ENCODE measurements at places on chromosomes 2 and 18.
A peak's percentile ranks its signal among the peaks of the same experiment; 100 is the strongest.

GRCh38 chr18:79690586-79691482 lies 11.2 kb downstream of the CTDP1 start:
- DNase-seq, result no peak

DNA sequence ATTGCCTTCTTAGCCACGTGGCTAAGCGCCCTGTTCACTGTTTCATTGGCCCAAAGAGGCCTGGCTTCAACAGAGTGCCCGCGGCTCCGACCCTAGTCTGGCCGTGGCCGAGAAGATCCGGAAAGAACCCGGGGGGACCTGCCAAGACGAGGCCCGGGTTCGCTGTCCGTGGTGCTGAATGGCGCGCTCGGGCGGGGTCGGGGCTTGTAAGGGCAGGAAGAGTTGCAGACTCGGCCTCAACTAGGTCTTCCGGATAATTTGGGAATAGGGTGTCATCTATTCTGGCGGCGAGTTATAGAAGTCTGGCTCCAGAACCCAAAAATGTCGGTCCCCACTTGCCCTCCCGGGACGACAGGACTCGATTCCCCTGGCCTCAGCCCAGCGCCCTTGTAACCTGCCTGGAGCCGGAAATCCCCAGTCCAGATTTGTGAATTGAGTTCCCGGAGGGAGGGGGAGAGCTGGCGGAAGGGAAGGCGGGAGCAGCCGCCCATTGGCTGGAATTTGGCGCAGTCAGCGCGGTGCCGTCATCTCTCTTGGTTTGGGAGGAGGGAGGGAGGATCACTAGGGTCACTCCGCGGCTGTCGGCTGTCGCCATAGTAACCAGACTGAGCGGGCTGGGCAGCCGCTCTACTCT lies 3.5 kb downstream of the CDK5R2 start:
- peak; percentile 43 for DNase-seq

DNA sequence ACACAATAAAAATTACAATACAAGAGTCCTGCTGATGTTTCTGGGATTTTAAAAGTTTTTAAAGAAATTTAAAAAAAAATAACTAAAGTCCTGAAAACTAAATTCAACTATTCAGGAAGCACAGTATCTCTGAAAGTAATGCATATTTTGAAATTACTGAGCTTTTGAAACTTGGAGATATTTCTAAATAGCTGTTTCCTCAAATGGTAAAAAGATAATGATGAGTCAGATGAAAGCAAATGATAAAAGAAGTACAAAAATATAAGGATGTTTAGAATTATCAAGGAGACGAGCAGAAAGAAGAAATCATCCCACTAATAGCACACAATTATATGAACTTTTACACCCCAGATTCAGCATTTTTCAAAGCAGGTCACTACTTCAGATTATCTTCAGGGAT lies 90.2 kb upstream of the SLC25A52 start:
- DNase-seq, result no peak

DNA sequence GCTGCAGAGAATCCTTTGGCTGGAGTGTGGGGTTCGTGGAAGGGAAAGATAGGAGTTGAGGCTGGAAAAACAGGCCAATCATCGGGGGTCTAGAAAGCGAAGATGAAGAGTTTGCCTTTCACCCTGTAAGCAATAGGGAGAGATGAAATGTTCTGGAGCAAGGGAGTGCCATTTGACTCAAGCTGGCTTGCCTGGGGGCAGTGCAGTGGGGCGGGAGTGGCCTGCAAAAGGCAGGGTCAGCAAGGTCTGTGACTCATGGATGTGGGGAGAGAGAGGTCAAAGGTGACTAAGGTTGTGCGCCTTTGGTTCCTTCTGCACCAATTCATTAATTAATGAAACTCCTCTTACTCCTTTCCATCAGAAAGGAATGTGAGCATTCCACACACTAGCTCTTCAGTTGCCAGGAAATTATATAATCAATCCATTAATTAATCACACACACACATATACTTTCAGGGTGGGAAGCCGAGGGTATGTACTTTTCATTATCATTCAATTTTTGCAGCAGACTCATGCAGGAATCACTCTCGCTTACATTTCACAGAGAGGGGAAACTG lies 227.6 kb downstream of the MYCN start:
- DNase-seq, result no peak

DNA sequence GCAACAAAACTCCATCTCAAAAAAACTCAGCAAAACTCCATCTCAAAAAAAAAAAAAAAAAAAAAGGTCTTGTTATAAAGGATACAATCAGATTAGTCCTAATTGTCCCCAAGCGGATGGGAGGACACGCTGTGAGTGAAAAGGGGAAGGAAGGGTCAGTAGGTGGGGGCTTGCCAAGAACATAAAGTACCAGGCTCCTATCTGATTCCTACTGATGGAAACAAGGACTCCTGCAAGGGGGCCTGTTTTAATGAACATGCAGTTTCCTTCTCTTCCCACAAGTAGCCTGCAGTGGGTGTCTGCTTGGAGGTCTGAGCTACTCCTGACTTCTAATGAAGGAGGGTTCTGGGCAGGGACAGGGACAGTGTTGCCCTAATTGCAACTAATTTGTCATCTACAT lies 7.9 kb downstream of the SCG2 start:
- no peak for DNase-seq

DNA sequence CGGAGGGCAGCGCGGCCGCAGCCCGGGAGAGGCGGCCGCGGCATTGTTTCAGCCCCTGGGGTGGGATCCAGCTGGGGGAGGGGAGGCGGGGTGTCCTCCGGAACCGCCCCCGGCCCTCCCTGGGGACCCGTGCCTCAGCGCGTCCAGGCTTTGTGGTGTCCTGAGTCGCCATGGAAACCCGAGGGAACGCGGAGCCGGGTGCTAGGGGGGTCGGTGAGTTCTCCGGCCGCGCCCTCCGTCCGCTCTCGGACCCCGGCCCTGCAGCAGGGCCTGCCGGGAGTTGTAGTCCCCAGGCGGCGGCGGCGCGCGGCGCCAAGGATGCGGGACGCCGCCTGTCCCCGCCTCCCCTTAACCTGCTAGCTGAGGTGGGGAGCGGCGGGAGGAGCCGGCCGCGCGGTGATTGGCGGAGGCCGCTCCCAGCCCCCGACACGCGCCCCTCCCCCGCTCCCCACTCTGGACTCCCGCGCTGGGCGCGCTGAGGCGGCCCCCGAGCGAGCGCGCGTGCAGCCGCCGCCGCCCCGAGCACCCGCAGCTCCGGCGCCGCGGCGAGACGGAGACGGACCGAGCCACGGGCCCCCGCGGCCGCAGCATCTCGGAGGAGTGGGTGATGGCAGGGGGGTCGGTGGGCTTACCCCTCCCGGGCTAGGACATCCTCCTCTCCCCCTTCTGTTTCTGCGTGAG lies at the start of gene DPYSL5:
Gene DPYSL5, plus strand, starts transcription at position 478 of the 681 bp plus-strand sequence. CDS start 50,368 bp downstream, outside the sequence.
- no peak for DNase-seq

- no peak for DNase-seq
These were observed 185.2 kb upstream of the LRRTM1 start for GRCh38 chr2:80489717-80490116.

DNA sequence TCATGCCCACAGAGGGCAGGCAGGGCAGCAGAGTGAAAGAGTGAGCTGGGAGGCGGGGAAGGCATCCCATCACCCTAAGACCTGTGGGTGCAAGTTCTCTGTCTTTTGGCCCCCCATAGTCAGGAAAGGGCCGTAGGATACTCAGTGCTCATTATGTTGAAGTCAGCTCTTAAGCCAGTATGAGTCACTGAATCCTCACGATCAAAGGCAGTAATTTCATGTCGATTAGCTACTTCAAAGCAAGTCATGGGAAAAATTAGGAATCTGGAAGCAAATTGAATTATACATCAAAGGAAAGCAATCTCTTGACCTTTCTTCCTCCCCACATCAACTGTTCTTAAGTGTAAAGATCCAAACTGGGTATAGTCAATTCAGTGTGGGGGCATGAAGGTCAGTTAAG lies 178.9 kb downstream of the FHOD3 start:
- no peak for DNase-seq
